Vagina (tissue), 2 donors: ENCODE measurements at places on chromosomes 4 and X.

- peak; percentile 79 for DNase-seq
Measured at GRCh38 chr4:16120720-16121119, 36.9 kb upstream of the PROM1 start.

- no peak for DNase-seq
Measured at GRCh38 chr4:113641025-113641431, 120.5 kb downstream of the CAMK2D start.

GRCh38 chr4:24659241-24659961, 75.0 kb upstream of the DHX15 start:
- no peak for DNase-seq

DNA sequence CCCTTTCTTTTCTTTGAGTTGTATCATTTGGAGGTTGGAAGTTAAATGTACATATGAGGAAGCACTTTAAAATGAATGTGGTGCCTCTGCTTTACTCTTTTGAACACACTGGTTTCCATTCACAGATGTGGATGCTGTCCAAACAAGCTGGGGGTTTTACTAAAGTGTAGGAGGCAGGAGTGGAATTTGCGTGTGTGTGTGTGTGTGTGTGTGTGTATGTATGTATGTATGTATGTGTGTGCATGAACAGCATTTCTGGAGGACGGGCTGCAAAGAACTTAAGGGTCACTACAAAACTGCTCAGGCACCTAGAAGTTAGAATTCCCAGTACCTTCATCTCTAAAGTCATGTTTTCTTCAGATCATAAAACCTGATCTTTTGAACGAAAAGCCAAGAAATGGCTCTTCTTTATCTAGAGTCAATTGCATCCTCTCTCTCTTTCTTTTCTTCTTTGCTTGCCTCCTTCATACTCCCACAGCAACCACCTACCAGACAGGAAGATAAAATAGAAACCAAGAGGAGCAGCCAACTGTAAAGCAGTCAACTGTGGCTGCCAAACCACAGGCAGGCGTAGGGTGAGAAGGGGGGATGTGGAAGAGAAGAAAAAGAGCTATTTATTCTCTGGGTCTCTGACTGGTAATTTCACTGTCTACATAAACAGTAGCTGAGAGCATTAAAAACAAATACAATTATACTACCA, 177.0 kb upstream of the RASGEF1B start:
- DNase-seq, result no peak

DNA sequence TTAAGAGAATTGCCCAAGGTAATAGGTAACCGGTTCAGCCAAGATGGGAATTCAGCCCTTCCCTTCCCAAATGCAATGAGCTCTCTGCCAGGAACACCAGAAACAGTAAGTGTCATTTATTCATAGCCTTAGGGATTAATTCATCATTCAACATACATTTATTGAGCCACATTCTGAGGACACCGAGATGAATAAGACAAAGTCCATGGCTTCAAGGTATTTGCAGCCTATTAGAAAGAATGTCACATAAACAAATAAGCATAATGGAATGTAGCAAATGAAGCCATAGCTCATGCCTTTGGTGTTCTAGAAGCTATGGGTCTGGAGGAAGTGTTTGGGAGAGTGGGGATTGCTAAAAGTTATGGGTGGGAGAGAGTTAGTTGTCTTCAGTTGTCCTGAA, 6.3 kb upstream of the TAB3 start:
- no peak for DNase-seq

GRCh38 chr4:154455111-154455510, 36.5 kb downstream of the DCHS2 start:
- DNase-seq, result no peak

DNA sequence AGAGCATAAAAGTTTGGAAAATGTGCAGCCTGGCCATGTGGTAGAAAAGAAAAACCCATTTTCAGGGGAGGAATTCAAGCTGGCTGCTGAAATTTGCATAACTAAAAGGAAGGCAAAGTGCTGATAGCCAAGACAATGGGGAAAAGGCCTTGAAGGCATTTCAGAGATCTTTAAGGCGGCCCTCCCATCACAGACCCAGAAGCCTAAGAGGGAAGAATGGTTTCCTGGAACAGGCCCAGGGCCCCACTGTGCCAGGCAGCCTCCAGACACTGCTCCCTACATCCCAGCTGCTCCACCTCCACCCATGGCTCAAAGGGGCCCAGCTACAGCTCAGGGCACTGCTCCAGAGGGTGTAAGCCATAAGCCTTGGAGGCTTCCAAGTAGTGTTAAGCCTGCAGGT, 158.0 kb upstream of the PRDX4 start:
- DNase-seq, result no peak

DNA sequence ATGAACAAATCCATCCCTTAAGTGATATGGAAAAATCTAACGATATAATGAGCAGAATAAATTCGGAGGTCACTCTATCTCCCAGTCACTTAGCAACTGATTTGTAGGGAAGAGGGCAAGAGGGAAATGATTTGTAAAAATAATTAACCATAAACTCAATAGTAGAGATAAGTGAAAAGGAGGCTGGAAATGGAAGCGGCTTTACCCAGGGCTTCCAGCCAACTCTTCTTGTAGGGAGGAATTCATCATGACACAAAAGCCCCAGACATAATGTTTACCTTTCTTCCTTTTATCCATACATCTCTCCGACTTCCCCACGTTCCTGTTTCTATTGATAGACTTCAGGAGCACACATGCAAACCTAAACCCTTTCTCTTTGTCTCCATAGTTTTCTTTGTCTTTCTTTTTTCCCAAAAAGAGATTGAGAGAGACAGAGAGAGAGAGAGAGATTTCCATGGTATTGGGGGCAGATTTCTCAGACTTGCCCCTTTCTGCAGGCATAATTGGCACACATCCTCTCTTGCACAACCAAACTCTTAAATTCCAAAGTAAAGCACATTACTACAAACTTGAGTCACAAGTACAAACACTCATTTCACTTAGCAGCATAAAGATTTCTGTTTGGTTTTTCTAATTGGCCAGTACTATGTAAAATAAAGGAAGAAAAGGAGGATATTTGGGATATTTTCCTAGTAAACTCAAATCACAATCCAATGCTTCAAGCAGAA, 140.9 kb downstream of the MAPK10 start:
- no peak for DNase-seq

GRCh38 chr4:74933562-74934015, 673 bp downstream of the PARM1 start:
- DNase-seq, result no peak

GRCh38 chr4:17646693-17647092, 32.3 kb downstream of the MED28 start:
- DNase-seq, result no peak

- no peak for DNase-seq
Measured at GRCh38 chr4:121951521-121952110, at the start of gene TRPC3. Gene TRPC3, minus strand, starts transcription at chr4:121952060. Its CDS starts 380 bp downstream, at chr4:121951680.

DNA sequence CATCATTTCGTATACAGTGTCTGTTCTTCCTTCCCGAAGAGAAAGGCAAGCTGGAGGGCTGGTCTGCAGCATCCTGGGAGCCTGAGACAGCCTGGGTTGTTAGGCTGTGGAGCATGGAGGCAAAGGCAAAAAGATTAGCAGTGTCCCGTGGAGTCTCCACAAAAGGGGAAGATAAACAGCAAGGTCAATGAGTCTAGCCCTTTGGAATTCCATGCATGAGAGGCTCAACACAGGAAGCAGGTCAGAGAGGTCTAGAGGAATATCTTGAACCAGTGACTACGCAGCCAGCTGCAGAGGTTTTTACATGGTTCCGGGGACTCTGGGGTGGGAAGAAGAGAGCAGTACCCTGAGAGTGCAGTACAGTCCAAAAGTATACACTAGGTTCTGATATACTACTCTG, 12.2 kb upstream of the MCF2 start:
- DNase-seq, result no peak

- no peak for DNase-seq
Measured at GRCh38 chrX:14359316-14359715, 170.0 kb upstream of the GLRA2 start.

DNA sequence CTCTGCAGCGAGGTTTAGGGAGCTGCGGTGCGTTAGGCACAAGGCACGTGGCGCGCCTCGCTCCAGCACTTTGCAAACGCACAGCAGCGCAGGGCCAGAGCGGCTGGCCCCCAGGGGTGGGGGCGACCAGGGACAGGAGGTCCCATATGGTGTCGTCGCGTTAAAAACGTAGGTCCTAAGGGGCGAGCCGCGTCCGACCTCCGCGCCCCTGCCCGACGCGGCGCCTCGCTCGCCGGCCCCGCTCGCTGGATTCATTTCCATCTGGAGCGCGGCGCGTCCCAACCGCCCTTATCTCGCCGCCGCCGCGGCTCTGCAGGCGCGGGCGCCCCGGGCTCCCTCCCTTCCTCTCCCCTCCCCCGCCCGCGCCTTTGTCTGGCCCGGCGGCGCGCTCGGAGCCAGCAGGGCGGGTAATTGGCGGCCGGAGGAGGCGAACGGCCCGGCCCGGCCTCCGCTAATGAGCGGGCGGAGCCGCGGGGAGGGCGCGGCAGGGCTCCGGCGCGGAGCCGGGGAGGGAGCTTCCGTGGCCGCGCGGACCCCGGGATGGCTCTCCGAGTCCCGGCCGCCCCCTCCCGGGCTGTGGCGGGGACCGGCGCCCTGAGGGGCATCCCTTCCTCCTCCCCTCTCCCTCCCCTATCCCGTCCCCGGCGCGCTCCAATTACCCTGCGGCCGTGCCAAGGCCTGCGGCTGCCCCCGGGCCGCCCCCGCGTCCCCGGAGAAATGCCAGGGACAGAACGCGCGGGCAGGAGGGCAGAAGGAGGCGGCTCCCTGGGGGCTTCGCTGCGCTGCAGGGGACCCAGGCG, 409.0 kb downstream of the BCOR start:
- DNase-seq, result no peak

DNA sequence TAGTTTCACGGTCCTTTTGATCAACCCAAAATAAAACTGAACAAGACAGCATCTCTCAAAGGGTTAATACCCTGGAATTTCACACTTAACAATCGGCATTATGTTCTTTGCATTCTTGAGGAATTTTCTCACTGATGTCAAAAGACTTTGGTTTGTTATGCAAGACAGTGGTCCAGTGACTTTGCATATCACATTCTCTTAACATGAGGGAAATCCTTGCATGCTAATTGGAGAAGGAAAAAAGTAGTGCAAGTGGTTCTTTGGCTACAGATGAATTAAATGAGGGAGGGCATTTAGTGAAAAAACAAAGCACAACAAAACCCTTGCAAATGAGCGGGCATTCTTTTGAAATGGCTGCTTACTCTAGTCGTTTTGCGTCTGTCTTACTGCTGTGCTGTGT, 105.1 kb upstream of the LIMCH1 start:
- DNase-seq, result no peak

- DNase-seq, result no peak
Measured at GRCh38 chrX:149987613-149988012, 49.3 kb upstream of the EOLA2 start.

- DNase-seq, result no peak
Measured at GRCh38 chrX:18034504-18034903, 173.4 kb upstream of the RAI2 start.

- DNase-seq, result no peak
Measured at GRCh38 chr4:22703912-22704311, 11.2 kb downstream of the GBA3 start.

DNA sequence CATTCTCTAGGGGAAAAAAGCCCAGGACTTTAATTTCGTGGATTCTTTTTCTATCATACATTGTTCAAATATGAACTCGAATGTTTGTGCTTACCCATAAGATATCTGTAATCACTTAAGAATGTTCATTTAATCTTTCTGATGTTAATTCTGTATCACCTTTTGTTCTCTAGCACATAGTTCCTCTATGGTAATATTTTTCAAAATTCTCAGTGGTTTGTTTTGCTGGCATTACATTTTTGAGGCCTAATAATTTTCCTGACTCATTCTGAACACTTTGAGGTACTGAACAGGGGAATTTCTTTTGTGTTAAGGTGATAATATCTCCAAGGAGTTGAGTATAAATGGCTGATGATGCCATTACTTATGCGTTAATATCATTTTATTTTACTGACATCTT, 490.7 kb upstream of the PITX2 start:
- no peak for DNase-seq

DNA sequence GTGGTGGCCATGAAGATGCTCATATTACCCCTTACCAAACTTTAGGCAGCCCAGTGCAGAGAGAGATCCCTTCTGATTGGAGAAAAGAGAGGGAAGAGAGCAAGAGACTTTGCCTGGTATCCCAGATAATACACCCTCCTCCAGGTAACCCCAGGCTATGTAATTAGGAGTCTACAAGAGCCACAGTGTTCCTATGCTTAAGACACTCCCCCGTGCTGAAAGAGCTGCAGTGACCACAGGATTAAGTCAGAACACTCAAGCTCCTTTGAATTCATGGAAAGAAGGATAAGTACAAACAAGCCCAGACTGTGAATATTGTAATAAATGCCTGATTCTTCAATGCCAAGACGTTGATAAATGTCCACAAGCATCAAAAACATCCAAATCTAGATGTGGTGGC, 41.4 kb downstream of the PABPC4L start:
- DNase-seq, result no peak

GRCh38 chr4:125390727-125391126, 76.0 kb downstream of the FAT4 start:
- DNase-seq, result no peak

GRCh38 chr4:96974295-96974694, 1134.4 kb downstream of the PDHA2 start:
- DNase-seq, result no peak

DNA sequence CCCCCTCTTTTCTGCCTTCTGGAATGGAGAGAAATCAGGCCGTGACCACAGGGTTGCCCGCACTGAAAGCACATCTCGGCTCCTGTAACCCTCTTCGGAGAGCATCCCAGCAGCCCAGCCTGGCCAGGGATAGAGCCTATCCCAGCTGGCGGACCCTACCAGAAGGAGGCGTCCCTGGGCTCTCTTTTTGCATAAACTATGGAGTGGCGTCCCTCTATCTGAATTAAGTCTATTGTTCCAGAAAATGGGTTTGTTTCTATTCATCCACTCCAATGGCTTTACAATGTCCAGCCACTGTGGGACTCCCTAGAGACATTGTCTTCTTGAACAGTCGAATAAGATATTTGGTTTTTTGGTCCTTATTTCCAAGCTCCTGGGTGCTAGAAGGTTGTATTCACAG, 689 bp upstream of the NHSL2 start:
- DNase-seq, result no peak

DNA sequence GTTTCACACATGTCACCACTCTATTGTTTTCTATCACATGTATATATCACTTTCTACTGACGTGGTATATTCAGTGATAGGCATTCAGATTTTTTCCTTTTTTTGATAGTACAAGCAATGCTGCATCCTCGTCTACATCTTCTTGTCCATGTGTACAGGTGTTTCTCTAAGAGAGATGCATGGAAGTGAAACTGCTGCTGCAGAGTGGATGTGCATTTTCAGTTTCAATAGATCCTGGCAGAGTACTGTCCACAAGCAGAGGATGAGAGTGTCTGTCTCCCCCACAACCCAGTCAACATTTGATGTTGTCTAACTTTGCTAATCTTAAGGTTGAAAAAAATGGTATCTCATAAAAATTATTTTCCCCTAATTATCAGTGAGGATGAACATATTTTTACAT, 194.0 kb upstream of the CASK start:
- no peak for DNase-seq

DNA sequence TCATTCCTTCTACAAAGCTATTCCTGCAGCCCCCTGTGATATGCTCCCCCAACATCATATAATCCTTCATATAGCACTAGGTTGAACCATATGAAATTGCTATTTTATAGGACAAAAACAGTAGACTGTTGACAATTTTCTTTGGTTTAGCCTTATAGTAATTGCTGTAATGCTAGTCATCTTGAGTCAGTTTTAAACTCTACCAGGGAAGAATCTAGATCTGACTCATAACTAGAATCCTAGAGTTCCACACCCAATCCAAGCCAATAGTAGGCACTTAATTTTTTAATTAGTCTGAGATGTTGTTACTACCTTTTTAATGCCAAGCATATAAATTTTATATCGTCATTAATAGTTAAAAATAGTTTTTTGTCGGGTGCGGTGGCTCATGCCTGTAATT, 136.8 kb downstream of the CHRNA9 start:
- DNase-seq, result no peak

GRCh38 chr4:37595875-37596680, 90.1 kb downstream of the RELL1 start:
- no peak for DNase-seq
